ENCODE measurements at places on chromosomes 5 and 9.

DNA sequence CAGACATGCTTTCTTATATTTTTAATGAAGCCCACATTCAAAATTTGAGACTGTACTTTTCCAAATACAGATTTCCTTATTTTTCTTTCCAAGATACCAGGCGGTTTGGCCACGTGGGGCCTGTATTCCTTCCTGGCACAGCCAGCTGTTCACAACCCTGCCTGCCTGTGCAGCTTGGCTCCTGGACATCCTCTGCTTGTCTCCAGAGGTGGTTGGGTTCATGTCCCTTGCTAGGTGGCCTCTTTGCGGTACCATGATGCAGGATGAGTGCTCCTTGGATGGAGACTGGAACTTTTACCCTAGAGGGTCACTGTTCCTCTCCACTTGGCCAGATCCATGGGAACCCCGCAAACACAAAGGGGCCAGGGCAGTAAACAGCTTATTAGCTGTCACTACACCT, 297.5 kb upstream of the MSX2 start:
- no peak for DNase-seq

- no peak for DNase-seq
Measured at GRCh38 chr5:84255315-84255714, 129.4 kb downstream of the EDIL3 start.

DNA sequence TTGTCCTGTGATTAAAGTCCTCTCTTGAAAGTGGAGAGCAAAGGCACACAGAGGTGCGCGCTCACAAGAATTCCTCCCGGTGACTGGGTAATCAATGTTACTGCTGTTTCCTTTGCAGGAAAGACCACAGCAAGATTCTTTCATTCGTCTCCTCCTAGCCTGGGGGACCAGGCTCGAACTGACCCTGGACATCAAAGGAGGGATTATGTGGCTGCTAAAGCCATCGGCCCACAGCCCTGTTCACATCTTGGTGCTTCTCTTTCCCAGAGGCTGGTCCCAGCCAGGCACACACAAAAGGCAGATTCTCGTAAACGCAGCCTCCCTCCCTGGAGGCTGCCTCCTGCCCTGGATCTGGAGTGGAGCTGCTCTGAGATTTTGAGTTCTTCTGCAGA, 230.9 kb downstream of the FANCC start:
- no peak for DNase-seq

GRCh38 chr5:154395407-154396106, 50.2 kb upstream of the SAP30L start:
- no peak for DNase-seq

DNA sequence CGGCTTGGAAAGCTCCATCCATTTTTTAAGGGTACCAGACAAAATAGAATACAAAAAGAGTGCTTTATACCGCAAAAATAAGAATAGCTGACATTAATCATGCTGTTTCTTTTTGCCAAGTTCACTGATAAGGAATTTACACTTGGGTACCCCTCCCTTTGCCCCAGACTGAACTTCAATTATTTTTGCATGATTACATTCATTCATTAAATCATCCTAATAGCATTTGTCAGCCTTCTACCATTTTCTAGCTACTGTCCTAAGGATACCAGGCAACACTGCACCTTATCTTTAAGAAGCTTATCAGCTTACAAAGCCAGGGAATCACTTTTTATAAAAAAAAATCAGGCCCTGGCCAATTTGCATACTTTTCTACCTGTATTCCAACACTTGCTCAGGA, 48.4 kb downstream of the YIPF5 start:
- DNase-seq, result no peak
